ENCODE measurements at places on chromosomes 3 and 15.

DNA sequence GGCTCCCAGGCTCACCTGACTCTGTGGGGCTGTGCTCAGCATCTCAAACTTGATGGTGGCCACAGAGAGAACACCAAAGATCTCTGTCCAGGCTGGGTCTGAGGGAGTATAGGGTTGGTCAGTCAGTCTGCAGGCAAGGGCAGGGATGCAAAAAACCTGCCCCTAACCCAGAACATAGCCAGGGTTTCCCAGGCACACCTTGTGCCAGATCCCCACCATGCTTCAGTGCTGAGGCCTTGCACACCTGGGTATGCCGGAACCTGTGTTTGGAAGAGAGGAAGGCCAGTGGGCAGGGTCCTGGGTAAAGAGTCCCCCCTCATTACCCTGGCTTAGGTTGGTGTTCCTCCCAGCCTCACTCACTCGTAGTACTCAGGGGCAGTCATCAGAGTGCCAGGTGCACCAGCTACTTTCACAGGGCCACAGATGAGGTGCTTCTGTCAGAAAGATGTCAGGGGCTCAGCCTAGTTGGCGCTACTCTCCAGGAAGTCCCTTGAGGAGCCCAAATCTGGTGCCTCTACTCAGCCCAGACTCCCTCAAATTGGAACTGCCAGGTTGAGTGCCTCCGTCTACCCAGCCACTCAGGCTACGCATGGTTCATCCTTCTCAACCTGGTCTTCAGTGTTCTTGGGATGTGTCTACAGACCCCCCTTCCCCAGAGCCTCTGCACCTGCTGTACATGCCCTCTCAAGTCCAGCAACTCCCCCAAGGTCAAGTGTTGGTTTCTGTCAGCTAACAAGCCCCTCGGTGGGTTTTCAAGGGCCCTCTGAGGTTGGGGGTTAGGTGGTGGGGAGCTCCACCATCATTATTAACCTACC, 1.8 kb downstream of the DALRD3 start:
- DNase-seq, result no peak

- no peak for DNase-seq
These were observed 2.7 kb downstream of the RFTN1 start for GRCh38 chr3:16510620-16511319.

DNA sequence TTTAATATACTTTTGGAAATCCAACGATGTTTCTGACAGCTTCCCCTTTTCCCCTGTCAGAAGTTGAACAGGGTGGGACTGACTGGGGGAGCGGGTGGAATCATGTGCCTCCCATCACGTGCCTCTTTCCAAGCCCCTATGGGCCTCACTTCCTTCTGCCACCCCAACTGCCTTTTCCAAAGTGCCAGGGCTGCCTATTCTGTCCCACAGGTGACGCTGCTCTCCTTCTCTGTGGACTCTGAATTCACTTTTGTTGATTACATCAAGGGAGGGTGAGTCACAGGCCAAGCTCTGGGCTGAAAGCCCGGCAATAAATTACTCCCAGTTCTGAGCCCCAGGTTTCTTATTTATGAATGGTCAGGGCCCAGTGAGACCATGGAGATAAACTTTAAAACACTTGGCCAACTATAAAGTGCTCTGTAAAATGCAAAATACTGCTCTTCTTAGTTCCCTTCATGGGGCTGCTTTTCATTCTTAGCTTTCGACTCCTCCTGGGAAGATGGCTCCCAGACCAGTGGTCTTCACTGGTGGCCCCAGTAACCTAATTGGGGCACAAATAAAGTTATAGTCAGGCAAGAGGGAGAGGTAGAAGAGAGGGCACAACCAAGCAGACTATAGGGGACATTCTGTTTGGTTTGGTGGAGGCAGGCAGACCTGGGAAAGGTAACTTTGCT, 12.3 kb downstream of the CPNE9 start:
- no peak for DNase-seq

DNA sequence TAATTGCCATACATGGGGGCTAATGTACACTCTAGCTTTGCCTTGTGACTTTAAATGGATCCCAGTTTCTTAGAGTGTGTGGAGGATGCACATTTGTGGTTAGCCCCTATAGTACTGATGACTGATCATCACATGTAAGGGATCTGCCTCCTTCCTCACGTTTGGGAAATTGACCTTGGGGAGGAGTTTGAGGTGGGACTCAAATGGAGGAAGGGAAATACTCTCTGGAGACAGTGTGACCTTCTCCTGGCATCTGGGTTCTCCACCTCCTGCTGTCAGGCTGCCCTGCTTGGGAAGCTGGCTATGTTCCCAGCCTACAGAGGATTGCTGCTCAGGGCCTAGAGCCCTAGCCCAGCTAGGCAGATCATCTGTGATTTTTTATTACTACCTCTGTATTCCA, 48.7 kb downstream of the PPM1L start:
- no peak for DNase-seq

- no peak for DNase-seq
These were observed 119.0 kb upstream of the MEF2A start for GRCh38 chr15:99446565-99447496.

GRCh38 chr3:174192471-174192870, 666.7 kb upstream of the NAALADL2 start:
- no peak for DNase-seq

GRCh38 chr15:37105889-37106288, 5.5 kb upstream of the MEIS2 start:
- DNase-seq, result no peak

DNA sequence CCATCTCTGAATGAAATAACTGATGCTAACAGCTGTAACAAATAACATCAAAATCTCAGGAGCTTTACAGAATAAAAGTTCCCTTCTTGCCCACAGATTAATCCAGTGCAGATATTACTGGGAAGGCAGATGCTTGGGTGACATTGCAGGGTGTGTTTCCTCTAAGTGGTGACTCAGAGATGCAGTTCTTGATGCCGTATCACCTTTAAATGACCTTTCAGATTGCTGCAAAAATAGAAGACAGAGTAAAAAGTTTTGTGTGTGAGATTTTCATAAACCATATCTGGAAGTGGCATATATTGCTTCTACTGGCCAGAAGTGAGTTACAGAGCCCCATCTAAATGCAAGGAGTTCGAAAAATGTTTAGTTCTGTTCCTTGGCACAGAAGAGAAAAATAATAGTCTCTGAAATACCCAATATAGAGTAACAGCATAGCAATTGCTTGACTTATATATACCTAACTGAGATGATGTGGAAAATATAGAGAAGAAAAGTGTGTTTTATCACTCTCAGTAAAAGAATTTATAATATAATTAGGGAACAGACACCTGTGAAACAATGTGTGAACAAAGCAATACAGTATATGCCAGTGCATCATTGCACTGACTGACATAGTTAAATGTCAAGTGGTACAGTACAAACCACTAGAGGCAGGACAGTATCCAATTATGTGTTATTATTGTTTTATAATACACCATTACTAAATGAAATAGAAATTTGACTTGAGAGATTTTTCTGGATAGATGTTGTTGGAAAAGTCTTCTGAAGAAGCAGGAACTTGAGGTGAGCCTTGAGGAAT, 430.7 kb upstream of the CBLB start:
- no peak for DNase-seq

GRCh38 chr3:141331377-141332318, 36.7 kb upstream of the ZBTB38 start:
- no peak for DNase-seq

DNA sequence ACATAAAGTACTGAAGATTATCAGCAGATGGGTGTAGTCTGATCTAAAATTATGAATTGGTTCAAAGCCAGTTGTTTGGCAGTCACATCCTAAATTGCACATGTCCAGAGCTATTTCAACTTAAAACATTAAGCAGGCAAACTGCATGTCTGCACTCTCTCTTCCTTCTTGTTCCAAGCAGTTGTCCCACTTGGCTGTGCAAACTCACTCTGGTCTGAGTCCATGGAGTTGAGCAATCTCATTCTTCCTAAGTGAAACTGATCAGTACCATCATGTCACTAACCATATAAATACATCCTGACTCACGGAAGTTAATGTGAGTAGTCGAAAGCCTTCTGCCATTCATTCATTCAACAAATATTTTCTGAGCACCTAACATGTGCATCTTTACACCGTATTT, 353.0 kb downstream of the ROBO1 start:
- no peak for DNase-seq

- peak; percentile 54 for DNase-seq
These were observed at the start of gene PCYT1A for GRCh38 chr3:196287440-196288140. Gene PCYT1A (minus strand): TSS chr3:196287726. CDS start chr3:196270531, 17,195 bp downstream.

DNA sequence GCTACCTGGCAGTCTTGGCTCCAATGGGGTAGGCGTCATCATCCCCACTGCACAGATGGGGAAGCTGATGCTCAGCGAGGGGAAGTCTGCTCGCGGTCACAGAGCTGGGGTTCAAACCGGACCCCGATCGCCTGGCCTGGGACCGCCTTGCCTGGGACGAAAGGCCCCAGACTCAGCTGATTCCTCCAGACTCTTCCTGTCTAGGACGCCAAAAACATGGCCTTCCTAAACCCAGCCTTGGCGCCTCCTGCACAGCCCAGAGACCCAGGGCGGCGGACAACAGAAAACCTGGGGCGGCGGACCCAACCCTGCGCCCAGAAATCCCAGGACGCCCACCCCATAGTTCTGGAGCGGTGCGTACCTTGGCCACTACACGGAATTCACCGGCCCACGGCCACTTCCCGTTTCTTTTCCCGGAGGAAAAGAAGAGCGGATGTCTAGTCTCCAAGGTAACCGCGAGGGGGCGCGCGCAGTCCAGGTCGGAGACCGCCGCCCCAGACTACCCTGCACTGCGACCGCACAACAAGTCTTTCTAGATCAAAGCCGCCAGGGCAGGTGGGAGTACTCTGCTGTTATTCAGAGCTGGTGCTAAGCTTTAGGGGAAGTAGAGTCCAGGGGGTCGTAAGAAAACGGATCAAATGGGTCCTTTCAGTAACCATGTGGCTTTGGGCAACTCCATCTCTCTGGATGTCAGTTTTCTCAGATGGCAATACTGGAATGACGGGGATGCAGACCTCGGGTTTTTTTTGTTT, 4.9 kb upstream of the IL17RD start:
- DNase-seq, result peak; percentile 16

GRCh38 chr15:88894819-88895767, at the start of gene HAPLN3:
Gene HAPLN3 (minus strand): TSS chr15:88895544. CDS start chr15:88887298, 8,246 bp downstream.
- no peak for DNase-seq

DNA sequence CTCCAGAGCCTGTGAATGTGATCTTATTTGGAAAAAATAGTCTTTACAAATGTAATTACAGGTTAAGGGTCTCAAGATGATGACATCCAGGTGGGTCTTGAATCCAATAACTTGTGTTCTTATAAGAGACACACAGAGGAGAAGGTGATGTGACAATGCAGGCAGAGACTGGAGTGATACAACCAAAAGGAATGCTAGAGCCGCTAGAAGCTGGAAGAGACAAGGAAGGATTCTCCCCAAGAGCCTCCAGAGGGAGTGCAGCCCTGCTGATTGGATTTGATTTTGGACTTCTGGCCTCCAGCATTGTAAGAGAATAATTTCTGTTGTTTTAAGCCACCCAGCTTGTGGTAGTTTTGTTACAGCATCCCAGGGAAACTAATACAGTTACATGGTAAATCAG, 9.7 kb downstream of the MYH15 start:
- no peak for DNase-seq

DNA sequence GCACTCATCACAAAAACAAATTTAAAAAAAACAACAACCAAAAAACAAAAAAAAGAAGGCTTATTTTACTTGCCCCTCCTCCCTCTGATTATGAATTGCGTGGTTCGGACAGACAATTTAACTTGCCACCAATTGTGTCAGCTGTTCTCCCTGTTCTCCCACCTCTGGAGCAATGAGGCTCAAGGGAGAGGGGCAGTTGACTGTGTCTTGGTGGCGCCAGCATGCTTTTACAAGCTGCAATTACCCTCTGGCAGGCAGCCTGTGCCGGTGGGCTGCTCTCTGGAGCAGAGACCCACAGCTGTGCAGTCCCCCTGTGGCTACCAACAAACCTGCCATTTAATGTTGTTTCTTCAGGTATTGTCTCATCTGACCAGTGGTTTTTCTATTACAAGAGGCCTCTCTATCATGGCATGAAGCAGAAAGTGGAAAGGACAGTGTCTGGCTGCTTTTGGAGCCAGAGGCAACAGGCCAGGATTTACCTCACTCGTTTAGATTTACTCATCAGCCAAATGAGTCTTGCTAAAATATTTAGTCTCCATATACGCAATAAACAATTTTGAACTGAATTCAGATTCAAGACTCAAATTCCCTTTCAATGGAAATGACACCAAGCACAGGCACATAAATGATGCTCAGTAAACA, 192.0 kb upstream of the TPRG1 start:
- DNase-seq, result no peak

- DNase-seq, result no peak
These were observed 20.4 kb downstream of the PLD1 start for GRCh38 chr3:171789759-171790505.

GRCh38 chr15:69478259-69478781, 25.7 kb downstream of the RPLP1 start:
- DNase-seq, result peak; percentile 39

- no peak for DNase-seq
These were observed 136.0 kb upstream of the CFAP20DC start for GRCh38 chr3:59185591-59186369.

DNA sequence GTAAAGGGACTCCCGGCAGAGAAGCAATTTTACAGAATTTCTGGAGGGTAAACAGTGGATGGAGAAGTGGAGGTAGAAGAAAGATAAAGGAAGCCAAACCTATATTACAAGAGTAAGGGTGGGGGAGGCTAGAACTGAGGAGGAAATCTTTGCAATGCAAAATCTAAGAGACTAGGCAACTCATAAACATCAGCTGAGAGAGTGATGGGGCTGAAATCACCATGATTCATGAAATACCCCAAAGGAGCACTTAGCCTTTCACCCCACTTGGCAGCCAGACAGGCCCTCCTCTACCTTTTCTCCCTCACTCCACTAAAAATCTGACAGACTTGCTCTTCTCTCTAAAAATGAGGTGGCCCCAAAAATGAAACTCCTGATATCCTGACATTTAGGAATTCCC, 19.5 kb upstream of the ZBTB38 start:
- no peak for DNase-seq

GRCh38 chr3:78621061-78621716, 1146.6 kb downstream of the ROBO1 start:
- no peak for DNase-seq

GRCh38 chr15:88542342-88542733, 4.1 kb downstream of the DET1 start:
- DNase-seq, result no peak

DNA sequence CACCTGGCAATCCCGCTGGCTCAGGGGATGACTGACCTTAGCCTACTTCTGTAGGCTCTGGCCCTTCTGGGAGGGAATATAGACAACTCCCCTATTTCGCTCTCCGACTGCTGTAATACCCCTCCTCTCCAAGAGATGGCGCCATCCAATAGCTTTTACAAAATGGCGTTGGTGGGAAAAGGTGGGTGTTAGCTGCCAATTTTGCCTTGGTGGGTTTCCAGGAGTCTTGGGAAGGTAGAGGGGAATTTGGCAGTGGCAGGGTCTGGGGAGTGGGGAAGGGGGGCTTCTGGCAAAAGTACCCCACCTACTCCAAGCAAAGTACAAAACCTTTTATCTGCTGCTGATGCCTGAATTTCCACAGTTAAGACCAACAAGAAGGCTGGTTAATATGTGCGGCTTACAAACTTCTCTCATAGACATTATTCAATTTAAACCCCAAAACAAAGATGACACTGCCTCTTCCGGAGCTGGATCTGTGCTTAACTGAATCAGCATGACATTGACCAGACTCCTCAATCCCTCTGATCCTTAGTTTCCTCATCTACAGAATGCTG, 62.1 kb downstream of the RASGRF1 start:
- DNase-seq, result no peak

GRCh38 chr3:20052851-20053250, 12.6 kb downstream of the KAT2B start:
- DNase-seq, result no peak

Data from stimulated activated CD4-positive, alpha-beta T cell treated with anti-CD3 and anti-CD28 coated beads, Interleukin-15, amount 100 ng/mL, for 1 hour (primary cell).